ENCODE measurements at places on chromosomes 11 and 22.

DNA sequence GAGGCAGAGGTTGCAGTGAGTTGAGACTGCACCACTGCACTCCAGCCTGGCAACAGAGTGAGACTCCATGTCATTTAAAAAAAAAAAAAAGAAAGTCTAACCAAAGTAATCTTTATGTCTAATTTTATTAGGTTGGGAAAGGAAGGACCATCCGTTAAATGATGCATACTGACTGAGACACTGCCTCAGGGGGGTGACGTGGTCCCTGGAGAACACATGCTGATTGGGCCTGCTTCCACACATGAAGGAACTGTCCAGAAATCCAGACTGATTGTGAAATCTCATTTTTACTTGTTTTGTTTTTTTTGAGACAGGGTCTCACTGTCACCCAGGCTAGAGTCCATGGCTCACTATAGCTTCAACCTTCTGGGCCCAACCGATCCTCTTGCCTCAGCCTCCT, 5.5 kb downstream of the SF3A1 start:
- no peak for DNase-seq

DNA sequence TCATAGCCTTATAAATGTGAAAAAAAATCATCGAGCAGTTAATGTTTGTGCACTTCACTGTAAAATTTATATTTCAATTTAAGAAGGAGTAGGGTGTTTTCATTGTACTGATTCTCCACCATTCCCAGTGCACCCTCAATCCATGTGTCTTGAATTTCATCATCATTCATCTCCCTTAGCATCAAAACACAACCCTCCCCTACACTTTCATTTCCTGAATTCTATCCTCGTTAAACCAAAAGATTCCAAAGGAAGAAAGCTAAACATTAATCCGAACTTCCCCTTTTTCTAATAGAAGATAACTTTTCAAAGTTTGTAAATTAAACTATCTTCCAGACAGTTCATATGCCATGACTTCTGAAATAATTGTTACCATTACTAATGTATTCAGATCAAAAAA, 34.1 kb upstream of the OR8B8 start:
- no peak for DNase-seq

DNA sequence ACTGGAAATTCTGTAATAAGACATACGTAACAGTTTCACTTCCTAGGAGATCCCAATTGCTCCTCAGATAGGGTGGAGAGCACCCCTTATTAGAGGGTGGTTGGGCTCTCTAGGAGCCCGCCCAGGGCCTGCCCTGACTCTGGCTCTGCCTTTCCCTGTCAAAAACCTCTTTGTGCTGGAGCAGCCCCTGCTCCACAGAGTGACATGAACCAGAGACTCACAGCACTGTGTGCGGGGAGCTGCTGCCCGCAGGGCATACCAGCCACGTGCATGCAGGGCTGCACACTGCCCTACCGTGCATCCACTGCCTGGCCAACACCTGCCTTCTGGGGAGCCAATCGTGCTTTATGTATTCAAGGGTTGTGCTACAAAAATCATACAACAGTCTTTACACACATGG, 24.3 kb downstream of the KCNQ1OT1 start:
- no peak for DNase-seq

GRCh38 chr11:27930946-27931345, 177.0 kb downstream of the KIF18A start:
- no peak for DNase-seq

DNA sequence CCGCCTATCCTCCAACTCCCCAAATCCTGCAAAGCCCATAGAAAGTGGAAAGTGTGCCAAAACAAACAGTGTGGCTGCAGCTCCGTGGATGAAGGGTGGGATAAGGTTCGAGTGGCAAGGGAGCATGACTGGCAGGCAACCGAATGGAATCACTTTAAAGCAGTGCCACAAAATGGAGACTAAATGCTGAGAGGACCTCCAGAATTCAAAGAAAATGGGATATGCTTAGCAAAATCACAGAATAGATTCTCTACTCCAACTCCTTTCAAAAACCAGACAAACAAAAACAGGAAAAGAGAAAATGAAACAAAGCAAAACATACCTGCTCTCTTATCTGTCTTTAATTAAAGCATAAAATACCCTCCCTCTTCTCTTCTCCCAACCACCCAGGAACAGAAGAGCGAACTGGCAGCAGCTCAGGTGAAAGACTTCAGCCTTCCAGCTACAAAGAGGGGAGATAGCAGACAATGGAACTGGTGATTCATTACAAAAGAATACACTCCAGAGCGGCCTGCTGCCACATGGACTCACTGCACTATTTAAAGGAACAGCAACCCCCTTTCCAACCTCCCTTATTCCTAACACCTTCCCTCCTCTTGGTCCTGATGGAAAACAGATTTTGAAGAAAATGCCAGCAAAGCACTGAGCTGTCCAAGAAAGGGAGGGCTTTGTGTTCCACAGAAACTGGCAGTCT, 118.5 kb downstream of the APOL5 start:
- peak; percentile 55 for DNase-seq

- no peak for DNase-seq
These were observed 2.4 kb upstream of the SCARF2 start for GRCh38 chr22:20439928-20440575.

GRCh38 chr22:49992921-49993648, 19.5 kb downstream of the IL17REL start:
- DNase-seq: peak; percentile 91
